Stimulated activated CD4-positive, alpha-beta T cell treated with anti-CD3 and anti-CD28 coated beads, Interleukin-15, amount 100 ng/mL, for 1 hour (primary cell): ENCODE measurements at places on chromosomes 3 and 15.
A peak's percentile ranks its signal among the peaks of the same experiment; 100 is the strongest.

- no peak for DNase-seq
Measured at GRCh38 chr3:49327485-49327884, 12.4 kb downstream of the USP4 start.

DNA sequence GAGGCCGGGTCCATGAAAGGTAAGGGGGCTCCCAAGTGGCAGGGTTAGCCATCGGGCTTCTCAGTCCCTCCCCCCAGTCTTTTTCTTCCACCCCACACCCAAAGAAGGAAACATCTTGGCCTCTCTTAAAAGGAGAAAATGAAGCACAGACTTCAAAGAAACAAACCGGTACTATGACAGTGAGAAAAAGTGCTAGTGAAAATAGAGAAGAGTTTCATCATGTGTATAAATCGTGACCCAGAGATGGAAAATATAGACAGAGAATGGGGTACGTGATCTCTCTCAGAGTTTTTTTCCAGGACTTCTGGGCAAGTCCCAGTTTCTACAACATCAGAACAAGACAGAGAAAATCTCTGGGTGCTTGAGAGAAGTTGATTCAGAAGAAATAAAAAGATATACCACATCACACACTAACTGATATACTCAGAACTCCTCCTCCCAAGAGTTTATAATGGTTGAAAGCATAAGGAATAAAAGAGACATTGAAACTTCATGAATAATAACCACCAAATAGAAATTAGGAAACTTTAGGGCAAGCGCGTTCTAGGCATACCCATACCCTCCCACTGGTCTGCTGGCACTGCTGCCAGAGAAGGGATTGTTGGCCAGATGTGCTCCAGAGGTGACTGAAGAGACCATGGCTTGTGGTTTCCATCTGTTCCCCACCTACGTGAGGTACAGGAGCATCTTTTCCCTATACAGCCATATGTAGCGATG is 318.9 kb upstream of the CHRM5 start:
- no peak for DNase-seq

GRCh38 chr3:7547826-7548225 is 686.9 kb downstream of the GRM7 start:
- no peak for DNase-seq

GRCh38 chr15:51718219-51718618 is 19.2 kb downstream of the LYSMD2 start:
- no peak for DNase-seq

DNA sequence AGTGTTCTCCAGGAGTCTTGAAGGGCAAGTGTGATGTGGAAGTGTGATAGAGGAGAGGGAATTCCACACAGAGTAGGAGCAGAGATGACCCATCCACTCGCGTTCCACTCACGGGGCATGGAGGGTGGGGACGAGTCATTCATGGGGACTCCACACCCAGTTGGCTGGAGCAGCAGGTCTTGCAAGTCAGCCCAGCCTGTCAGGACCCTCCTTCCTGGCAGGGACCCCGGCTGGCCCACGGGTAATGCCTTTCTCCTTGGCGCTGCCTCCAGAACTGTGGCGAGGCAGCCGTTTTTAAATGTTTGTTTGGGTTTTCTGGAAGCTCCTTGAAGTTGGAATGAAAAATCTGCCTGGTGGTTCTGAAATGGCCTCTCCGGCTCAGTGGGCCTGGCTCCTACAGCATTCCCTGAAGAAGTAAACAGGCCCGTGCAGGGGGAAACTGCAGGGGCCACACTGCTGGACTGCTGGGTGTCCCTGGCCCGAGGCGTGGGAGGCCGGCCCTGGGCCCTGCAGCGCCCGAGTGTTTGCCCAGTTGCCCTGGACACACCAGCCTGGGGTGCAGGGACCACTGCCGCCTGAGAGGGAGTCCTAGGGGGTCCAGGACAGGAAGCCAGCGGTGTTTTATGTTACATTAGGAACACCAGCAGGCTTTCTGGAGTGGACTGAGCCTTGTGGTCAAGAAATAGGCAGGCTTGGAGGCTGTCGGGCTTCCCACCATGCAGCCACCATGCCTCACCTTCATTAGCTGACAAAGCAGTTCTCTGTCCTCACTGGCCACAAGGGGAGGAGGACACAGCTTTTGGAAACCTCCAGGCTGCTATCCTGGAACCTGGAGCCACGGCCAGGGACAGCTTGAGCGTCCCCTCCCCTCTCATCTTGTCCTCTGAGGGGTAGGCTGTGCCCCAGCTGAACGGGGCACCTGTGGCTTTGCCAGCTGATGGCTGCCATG is 61.3 kb downstream of the CEMIP start:
- no peak for DNase-seq

DNA sequence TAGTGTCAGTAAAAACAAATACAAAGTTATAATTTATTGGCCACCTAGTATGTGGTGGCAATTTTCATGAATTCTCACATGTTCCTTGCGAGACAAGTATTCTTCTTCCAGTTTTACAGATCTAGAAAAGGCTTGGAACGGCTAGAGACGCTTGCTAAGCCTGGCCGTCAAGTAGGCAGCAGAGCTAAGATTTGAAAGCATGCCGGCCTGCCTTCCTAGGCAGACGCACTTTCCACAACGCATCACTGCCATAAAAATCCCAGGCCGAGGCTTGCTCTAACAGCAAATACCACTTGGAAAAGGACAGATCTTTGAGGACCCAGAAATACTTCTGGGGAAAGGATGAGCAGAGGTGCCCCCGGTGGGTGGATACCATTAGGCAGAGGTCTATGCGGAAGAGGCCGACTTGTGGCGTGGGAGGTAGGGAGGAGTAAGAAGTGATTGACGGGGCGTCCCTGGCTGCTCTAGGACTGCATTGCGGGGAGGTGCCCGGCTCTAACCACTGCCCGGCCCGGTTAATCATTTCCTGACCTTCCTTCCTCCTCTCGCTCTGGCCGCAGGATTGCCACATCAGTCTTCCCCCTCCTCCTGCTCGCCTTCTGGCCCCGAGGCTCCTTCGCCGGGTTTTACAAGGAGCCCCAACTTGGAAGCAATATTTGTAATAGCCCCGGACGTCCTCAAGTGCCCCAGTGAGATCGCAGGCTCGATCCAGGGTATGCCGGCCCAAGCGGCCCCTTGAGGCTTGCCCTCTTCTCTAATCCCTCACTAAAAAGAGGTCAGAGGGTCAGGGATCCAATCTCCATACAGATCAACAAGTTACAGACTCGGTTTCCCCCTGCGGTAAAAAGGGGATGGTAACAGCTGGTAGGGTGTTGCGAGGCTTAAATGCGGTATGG is 1.3 kb upstream of the USP3 start:
- peak; percentile 38 for DNase-seq

DNA sequence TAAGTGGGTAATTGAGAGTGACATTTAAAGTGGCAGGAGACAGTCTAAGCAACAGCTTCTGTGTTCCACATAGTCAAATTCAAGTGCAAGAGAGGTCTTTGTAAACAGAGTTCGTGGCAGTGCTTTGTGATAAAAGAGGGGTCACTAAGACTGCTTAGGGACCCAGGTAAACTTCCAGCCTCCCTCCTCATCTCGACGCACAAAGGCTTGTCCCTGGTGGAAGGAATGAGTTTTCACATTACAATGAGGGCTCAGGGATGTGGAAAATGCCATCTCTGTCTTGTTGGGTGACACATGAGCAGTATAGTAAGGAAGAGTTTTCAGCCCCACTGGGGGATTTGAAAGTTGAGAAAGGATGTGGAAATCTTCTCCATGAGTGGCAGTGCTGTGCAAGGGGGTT is 7.3 kb downstream of the GMNC start:
- no peak for DNase-seq

DNA sequence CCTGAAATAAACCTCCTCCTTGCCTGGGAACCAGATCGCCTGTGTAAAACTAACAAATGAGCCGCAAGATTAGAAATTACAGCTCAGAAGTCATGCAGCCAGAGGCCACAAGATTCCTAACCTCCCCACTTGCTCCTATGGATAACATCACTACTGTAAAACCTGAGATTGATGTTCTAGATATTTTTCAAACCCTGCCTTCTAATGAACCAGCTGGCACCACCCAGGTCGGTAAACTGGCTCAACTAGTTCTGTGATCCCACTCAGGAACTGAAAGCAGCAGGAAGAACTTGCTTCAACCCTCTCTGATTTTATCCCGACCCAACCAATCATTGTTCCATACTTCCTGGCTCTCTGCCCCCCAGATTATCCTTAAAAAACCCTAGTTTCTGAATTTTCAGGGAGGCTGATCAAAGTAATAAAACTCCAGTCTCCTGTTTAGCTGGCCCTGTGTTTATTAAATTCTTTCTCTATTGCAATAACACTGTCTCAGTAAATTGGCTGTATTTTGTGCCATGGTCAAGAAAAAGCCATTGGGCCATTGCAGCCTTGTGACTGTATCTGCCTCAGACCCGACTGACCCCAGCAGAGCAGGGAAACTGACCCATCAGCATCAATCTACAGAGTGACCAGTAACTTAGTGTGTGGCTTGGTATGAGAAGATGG is 98.9 kb downstream of the RPLP1 start:
- DNase-seq: no peak

DNA sequence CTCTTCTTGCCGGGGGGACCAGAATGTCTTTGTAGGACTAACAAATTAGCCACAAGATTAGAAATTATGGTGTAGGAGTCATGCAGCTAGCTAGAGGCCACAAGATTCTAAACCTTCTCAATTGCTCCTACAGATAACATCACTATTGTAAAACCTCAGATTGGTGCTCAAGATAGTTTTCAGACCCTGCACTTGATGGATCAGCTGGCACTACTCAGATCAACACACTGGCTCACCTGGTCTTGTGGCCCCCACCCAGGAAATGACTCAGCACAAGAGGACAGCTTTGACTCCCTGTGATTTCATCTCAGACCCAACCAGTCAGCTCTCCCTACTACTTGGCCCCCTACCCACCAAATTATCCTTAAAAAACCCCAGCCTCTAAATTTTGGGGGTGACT is 124.1 kb upstream of the RASGRP1 start:
- DNase-seq: no peak

GRCh38 chr3:139378587-139379241 is 10.7 kb downstream of the COPB2 start:
- no peak for DNase-seq

- DNase-seq: no peak
Measured at GRCh38 chr3:141491929-141492328, 5.1 kb downstream of the RASA2 start.

- no peak for DNase-seq
Measured at GRCh38 chr15:67195305-67195704, 59.2 kb downstream of the AAGAB start.

GRCh38 chr15:54599386-54599785 is 597.4 kb downstream of the RSL24D1 start:
- DNase-seq: no peak

GRCh38 chr3:27458929-27459328 is 25.3 kb downstream of the SLC4A7 start:
- DNase-seq: no peak

- no peak for DNase-seq
Measured at GRCh38 chr3:55719508-55719907, 232.4 kb upstream of the WNT5A start.

DNA sequence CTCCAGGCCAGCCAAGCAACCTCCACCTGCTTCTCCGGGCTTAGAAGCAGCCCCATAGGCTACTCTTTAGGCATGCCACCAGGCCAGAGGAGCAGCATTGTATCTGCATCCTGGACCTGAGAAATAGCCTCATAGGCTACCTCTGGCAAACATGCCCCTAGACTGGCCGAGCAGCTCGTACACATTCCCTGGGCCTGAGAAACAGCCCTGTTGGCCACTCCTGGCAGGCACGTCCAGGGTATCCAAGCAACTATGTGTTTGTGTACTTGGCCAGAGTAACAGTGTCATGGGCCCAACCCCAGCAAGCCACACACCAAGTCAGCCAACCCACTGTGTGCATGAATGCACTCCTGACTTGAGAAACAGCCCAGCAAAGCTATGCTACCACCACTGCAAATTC is 498.7 kb upstream of the CDIN1 start:
- DNase-seq: no peak

- DNase-seq: no peak
Measured at GRCh38 chr3:22288756-22289155, 537.7 kb upstream of the ZNF385D start.

DNA sequence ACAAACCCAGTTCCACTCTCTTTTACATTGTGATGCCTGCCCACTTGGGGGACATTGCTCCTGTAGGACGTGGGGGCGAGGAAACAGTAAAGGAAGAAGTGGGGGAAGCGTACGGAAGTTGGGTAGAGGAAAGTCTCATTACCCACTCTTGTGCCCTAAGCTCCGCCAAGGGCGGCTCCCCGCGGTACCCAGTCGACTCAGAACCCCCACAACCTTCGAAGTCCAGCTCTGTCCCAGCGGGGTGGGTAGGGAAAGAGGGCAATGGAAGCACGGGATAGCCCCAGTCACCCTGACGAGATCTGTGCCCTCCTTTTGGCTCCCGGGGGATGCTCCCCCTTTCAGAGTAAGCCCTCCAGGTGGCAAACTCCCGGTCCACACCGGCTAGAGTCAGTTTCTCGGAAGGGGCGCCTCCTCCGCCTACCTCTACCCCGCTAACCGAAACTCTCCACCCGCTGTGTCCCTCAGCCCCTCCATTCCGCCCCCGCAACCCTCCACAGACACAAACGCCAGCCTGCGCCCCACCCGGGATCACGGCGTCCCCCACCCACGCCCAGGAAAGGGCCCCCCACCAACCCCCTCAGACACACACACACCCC is 527 bp downstream of the CSNK1G1 start:
- DNase-seq: peak; percentile 22

DNA sequence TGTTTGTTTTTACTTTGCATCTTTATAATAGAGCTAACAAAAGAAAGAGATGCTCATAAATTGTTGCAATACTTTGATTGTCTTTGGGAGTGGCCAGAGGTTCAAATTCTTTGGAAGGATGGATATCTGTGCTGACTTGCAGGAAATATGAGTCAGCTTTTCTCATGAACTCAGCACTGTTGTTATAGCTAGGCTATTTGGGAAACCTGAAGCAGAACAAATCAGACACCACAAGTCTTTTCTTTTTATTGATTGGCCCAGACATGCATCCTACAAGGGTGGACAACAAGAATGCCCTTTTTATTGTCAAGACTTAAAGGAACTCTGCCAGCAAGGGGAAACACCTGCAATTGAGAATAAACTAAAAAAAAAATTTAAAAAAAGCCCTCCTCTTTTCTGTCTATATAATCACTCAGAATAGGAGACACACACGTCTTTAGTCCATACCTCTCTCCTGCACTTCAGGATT is 4.6 kb upstream of the DENND4A start:
- DNase-seq: no peak

DNA sequence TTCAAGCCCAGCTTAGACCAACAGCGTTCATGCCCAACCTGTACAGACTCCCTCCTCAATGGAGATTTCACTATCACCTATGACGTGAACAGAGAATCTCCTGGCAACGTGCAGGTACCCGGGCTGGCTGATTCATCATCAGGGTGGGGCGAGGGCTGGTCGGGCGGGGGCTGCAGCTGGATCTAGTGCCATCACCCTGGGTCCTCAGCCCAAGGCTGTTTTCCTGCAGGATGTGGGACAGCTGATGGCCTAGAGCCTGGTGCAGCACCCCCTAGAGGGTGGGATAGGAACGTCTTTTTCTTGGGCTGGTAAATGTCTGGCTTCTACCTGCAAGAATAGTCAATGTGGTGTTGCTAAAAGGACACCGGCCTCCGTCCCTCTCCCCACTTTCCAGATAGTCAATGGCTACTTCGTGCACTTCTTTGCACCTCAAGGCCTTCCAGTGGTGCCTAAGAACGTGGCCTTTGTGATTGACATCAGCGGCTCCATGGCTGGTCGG is 4.4 kb downstream of the ITIH3 start:
- no peak for DNase-seq
